HL-60 (cell line): ENCODE measurements at places on chromosomes 12 and 14.

DNA sequence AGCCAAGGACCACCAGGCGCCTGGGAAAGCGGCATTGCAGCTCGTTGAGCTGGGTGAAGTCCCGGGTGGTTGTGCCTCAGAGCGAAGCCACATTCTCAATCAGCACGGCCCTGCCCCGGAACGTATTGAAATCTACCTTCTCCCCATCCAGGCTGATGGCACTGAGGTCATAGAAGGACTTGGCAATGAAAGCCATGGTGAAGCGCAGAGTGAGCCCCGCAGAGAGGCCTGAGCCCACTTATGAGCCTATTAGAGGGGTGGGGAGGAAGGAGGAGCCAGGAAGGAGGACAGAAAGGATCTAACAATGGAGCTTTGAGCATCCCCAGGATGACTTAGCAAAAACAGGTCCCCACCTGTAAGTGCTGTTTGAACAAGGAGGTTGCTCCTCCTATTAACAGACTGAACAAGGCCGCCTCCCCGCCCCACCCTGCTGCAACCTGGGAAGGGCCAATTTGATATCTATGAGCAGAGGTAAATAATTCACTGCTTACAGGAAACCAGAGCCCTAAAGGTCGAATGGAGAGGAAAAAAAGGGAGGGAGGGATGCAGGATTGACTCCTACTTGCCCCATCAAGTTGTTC is at the start of gene GPX2:
Gene GPX2 (minus strand): TSS at position 215 of the 581 bp plus-strand sequence. CDS start 19 bp downstream, at position 196.
- no peak for DNase-seq

GRCh38 chr12:47762850-47763465 is 4.3 kb upstream of the RAPGEF3 start:
- DNase-seq = no peak

- DNase-seq = no peak
Measured at GRCh38 chr12:124722878-124723277, 140.8 kb downstream of the SCARB1 start.

DNA sequence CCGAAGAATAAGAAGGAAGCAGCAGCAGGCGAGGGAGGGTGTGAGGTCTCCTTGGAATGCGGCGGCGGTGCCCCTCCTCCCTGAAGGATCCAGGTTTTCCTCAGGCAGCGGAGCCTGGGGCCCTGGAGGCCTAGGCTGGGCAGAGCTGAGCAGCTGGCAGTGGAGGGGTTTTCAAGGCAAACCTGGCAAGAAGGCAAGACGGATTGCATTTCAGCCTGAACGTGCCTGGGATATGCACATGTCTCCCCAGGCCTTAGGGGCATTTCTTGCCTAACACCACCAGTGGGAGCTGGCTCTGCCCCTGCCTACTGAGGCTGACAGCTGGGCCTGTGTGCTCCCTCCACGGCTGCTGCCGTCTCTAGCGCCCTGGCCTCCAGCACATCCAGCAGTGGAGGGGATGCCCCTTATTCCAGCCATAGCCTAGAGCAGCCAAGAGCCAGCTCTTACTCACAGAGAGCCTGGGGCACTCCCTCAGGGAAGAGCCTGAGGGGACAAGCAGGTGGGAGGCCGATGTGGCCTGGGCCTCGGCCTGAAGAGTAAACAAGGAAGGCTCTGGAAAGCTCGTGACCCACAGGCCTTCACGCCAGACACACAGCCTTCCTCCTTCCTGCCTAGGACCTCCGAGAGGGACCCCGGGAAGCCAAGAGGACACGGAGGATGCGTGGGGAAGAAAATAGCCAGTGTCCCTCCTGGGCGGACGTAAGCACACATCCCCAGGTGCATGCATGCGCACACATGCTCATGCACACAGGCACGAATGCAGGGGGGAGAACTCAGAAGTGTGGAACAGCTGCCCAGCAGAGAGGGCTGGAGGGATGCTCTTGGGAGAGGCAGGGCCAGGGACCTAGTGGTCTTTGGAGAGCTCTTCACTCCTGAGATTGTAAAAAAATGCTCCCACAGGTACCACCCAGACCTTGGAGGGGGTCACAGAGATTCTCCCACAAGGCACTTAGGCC is 23.0 kb upstream of the EIF2B2 start:
- DNase-seq = no peak
